ENCODE measurements at places on chromosomes 1 and 21.
A peak's percentile ranks its signal among the peaks of the same experiment; 100 is the strongest.

GRCh38 chr1:109969146-109969829 lies 15.3 kb upstream of the AHCYL1 start:
- no peak for DNase-seq

GRCh38 chr1:31866450-31867032 lies 50.7 kb upstream of the SPOCD1 start:
- no peak for DNase-seq

DNA sequence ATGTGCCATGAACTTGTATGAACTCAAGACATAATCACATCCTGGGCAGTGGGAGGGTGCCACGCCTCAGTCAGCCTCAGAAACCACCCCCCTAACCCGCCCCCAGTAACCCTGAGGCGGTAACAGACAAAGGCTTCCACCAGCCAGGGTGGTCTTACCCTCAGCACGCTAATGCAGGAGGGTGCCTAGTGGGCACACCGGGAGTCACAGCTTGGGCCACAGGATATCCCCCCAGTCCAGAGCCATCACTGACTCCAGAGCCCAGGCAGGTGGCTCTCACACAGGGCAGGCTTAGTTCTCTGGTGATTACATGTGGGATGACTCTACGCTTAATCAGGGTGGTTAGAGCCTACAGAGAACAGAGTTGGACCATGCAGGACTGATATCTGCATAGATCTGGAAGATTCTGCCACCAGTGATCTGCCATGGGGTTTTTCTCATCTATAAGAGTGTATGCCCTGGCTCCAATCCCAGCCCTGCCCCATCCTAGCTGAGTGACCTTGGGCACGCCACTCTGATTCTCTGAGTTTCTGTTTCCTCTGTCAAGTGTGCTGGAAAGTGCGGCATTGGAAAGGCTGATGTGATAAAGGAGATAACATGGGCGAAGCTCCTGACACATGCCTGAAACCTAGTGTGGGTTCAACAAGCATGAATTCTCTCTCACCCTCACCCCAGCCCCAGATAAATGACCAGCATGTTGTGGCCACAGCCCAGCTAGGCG lies 27.3 kb downstream of the OPTC start:
- no peak for DNase-seq

GRCh38 chr1:214823311-214824117 lies 220.5 kb downstream of the CENPF start:
- DNase-seq: no peak

- no peak for DNase-seq
Measured at GRCh38 chr1:11505591-11506538, 26.9 kb downstream of the DISP3 start.

- no peak for DNase-seq
Measured at GRCh38 chr1:54812801-54813484, 11.8 kb upstream of the TTC22 start.

GRCh38 chr1:44707112-44707881 lies 23.7 kb downstream of the RNU5D-1 start:
- DNase-seq: no peak

DNA sequence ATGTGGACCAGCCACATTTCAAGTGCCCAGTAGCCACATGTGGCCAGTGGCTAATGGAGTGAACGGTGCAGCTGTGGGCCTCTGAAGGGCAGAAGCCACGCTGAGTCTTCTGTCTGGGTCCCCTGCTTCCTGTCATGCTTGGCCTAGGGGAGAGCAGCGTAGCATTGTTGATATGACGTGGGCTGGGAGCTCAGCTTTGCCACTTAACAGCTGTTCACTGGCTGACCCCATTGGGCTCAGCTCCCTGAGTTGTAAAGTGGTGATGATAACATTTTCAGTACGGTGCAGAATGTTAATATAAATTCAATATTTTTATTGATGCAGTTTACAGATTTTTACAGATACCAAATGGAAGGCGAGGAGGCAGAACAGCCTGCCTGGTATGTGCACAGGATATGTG lies 4.5 kb downstream of the PODN start:
- DNase-seq: no peak

DNA sequence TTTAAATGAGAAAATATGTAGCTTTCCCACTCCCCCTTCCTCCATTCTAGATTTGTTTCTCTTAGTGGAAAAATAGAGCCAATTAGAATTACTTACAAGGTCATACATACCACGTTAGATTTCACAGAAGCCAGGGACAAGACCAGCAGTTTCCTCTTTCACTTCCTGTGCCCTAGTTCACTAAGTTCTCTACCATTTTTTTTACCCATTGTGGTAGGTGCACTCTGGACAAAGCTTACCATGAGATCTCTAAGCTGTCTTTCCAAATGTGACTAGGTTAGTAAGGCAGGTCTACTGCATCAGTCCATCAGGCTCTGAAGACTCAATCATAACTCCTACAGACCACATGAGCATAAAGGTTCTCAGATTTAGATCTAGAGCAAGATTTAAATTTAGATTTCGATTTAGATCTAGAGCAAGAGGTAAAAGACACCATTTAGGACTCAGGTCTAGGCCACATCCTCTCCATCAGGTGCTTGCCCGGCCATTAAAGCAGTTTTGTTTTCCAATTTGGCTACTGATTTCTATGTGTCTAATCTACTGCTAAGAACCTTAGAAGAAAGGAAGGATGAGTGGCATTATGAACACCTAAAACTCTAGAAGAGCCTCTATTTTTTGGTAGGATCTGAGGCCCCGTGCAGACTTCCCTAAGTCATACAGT lies 235.3 kb downstream of the FAF1 start:
- no peak for DNase-seq

- peak; percentile 53 for DNase-seq
Measured at GRCh38 chr1:40783001-40783905, at the start of gene KCNQ4. Gene KCNQ4 (plus strand): TSS chr1:40783787. CDS start chr1:40784094, 307 bp downstream.

GRCh38 chr1:155140630-155140953 lies 261 bp upstream of the DPM3 start:
- no peak for DNase-seq

DNA sequence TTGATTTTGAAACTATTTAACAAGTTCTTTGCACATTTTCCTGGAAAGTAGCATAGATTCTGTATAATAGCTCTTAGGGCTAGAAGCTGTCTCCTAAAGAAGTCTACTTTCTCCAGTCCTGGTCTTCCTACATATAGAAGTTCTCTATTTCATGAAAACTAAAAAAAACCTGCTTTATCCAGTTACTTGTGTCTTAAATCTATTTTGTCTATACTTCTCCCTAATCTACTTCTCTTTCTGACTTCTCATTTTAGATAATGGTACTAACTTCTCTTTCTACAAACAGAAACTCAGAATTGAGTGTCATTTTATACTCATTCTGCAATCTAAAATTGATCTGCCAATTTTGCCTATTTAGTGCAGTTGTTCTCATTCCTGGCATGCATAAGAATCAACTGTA lies 28.7 kb downstream of the PDE4B start:
- no peak for DNase-seq

- no peak for DNase-seq
Measured at GRCh38 chr1:233597489-233597901, 16.4 kb upstream of the KCNK1 start.

- no peak for DNase-seq
Measured at GRCh38 chr21:41662761-41663160, 104.1 kb downstream of the RIPK4 start.

DNA sequence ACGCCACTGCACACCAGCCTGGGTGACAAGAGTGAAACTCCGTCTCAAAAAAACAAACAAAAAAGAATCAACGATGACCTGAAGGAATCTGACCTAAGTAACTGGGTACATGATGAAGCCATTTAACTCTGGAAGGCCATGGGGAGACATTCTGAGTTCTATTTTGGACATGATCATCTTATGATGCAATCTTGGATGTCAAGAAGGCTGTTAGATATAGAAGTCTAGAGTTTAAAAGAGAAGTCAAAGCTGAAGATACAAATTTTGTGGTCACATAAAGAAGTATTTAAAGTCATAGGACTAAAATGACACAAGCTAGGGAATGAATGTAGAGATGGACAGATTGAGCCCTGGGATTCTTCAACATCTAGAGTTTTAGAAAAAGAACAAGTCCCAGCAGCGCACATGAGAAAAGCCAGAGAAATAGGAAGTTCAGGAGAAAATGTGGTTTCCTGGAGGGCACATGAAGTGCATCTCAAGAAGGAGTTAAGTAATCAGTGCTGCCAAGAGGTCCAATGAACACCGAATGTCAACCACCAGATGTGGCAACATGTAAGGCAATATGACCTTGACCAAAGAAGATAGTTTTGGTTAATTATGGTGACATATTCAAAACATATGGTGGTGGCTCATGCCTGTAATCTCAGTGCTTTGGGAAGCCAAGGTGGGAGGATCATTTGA lies 26.8 kb downstream of the ELK4 start:
- no peak for DNase-seq

DNA sequence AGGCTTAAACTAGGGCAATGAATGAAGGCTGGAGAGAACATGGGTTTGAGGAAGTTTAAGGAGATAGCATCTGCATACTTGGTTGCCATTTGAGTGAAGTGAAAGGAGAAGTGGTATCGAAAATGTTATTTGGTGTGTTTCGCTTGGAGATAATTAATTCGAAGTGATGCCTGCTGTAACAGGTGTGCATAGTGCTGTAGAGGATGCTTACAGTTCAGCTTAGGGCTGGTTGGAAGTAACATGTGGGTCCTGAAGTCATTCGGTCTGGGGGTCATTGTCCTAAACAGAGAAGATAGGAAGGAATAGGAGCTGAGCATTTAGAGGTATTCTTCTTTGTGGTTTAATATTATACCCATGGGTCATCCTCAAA lies 301 bp upstream of the NUDT17 start:
- no peak for DNase-seq

DNA sequence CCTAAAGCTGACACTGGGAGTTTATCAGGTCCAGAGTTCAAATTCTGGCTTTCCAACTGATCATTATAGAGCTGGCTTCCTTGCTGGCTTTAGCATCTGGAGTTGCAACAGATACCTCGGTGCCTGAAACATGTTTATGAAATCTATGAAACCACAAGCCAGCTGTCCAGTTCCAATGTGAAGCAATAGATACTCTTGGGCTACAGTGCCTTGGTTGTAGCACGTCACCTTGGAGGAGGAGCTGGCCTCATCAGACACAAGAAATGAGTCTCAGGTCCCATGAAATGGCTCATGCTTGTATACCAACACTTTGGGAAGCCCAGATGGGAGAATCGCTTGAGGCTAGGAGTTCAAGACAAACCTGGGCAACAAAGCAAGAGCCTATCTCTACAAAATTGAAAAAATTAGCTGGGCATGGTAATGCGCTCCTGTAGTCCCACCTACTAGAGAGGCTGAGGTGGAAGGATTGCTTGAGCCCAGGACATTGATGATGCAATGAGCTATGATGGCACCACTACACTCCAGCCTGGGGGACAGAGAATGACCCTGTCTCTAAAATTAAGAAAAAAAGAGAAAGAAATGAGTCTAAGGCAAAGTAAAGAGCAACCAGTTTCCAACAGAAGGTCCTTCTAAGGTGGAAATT lies 132.5 kb upstream of the ZNF648 start:
- no peak for DNase-seq

GRCh38 chr1:228109962-228110488 lies 926 bp upstream of the MRPL55 start:
- DNase-seq: no peak

DNA sequence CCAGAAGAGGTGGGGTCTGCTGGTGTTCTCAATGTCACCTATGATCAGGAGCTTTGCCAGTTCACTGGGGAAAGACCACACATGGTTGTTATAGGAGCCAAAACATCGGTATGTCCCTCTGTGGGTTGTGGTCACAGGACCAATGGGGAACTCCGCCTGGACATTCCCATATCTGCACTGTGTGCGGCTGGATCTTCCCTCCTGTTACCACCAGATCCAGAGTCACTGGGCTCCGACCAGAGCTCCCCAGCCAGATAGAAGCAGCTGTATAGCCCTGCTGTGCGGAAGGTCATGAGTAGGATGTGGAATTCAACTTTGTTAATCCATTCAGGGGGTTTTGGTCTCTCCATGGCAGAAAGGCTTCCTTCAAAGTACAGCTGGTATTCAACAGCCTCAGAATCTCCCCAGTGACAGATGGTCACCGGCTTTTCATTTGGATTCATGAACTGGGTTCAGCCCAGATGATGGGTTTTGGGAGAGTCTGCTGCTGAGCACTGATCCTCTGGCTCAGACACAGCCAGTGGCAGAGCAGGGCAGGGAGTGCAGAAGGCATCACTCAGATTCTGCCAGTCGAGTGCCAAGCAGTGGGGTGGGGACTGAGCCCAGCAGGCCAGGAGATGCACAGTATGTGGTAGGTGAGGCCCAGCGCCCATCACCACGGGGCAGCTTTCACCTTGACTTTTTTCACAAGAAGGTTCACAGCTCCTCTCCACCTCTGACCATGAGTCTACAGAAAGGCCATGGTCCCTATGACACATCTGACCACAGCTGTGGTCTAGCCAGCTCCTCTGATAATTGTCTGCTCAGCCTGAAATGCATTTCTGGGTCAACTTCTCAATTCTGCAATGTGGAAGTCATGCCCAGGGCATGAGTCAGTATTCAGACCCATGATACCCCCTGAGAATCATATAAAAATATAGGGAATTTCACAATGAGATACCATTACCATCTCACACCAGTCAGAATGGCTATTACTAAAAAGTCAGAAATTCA lies 2.9 kb upstream of the SHCBP1L start:
- DNase-seq: no peak

DNA sequence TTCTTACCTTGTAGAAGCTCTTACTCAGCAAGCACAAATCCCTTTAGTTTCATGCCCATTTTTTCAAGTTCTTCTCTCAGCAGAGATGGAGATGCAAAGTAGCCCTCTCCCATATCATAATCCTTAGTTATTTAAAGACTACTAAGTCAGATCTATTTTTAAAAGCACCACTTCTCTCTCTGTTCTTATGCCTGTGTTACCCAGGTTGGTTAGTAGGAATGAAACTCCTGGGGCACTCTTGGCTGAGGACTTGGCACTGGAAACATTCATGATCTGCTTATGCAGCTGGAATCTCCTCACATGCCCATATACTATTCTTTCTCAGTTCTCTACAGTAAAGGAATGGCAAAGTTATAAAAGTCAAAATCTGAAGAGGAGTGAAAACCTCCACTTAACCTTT lies 51.9 kb upstream of the PPP2R5A start:
- no peak for DNase-seq

- peak; percentile 69 for DNase-seq
Measured at GRCh38 chr1:84298684-84299535, 2.6 kb upstream of the SAMD13 start.

- no peak for DNase-seq
Measured at GRCh38 chr1:101295209-101295608, 58.4 kb downstream of the S1PR1 start.

GRCh38 chr1:198122693-198123092 lies 34.1 kb upstream of the NEK7 start:
- DNase-seq: no peak

DNA sequence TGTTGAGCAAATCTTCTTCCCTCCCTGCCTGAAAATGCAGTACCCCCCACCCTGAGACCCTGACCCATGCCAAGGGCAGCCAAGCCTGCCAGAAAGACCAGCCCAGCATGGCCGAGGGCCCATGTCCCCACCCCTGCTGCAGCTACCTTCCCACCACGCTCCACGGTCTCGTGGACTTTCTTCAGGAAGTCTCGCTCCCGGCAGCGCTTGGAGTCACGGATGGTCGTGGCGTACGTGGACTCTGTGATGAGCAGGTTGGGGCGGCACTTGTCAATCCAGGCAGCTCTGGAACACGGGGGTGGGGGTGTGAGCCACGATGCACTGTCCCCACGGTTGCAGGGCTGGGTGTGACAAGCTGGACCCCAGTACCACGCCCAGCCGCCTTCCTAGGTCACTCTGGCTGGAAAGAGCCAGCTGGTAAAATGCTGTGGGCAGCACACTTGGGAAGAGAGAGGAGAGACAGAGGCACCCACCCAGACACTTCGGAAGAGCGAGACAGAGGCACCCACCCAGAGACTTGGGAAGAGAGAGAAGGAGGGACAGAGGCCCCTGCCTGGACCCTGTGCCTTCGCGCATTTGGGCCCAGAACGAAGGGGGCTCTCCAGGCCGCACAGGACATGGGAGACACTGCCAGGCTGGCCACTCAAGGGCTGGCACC lies 6.4 kb downstream of the PUSL1 start:
- no peak for DNase-seq
